ENCODE measurements at places on chromosomes 6 and 20.

- DNase-seq, result no peak
These were observed 45.5 kb upstream of the CCR6 start for GRCh38 chr6:167077241-167077932.

DNA sequence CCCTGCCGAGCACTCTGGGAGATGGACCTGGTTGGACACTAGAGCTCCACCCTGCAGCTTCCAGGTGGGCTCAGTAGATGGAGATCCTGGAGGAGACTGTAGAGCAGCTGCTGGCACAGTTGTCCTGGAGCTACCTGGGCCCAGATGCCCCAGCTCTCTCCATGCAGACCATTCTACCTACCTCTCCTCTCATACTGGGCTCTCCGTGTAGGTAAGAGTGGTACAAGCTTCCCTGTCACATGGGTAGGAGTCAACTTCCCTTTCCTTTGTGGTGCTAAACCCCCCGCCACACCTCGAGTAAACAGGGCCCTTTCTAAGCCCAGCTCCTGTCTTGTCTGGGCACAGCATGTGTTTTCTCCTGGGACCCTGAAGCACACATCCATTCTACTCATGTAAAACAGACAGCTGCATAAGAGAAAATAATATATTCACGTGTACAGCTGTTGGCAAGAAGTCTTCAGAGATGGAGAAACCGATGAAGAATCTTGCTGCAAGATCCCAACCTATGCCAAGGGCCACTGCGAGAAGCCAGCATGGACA lies 108.1 kb upstream of the DUSP22 start:
- no peak for DNase-seq

- no peak for DNase-seq
These were observed 75.6 kb downstream of the PRND start for GRCh38 chr20:4797275-4797674.

- no peak for DNase-seq
These were observed 9.3 kb upstream of the SGK2 start for GRCh38 chr20:43549416-43550065.

DNA sequence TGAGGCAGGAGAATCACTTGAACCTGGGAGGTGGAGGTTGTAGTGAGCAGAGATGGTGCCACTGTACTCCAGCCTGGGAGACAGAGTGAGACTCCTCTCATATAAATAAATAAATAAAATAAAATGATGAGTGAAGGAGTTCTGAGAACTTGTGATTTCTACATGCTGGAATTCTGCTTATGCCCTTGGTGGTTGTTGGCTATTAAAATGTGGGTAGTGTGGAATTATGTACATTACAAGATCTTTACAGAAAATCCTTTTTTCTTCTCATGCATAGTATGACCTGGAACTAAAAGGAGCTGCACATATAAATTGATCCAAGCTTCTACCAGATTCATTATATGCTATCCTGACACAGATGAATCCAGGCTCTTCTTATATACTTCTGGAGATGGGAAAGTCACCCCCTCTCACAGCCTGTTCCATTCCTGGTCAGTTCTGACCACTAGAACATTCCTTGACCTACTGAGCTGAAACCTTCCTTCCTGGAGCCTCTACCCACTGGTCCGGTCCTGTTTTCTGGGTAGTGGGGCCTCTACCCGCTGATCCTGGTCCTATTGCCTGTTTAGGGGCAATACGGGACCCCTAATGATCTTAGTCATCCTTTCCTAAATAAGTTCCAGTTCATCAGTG lies 37.7 kb upstream of the TAF8 start:
- DNase-seq, result no peak

- no peak for DNase-seq
These were observed 85.3 kb upstream of the SCP2D1 start for GRCh38 chr20:18728165-18728869.

GRCh38 chr6:6610031-6610591 lies 21.6 kb downstream of the LY86 start:
- peak; percentile 51 for DNase-seq

DNA sequence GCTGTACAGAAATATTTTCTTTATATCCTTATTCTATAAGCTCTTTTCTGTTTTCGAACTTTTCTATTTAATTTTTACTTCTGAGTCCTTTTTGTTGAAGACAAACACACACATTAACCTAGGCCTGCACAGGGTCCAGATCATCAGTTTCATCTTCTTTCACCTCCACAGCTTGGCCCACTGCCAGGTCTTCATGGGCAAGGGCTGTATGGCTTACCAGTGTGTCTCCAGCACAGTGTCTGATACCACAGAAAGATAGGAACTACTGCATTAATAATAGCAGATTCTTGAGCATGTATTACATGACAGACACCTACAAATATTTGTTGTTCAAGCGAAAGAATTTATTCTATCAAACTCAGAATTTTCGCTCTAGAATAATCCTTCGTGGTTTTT lies 24.4 kb downstream of the QKI start:
- DNase-seq, result no peak

DNA sequence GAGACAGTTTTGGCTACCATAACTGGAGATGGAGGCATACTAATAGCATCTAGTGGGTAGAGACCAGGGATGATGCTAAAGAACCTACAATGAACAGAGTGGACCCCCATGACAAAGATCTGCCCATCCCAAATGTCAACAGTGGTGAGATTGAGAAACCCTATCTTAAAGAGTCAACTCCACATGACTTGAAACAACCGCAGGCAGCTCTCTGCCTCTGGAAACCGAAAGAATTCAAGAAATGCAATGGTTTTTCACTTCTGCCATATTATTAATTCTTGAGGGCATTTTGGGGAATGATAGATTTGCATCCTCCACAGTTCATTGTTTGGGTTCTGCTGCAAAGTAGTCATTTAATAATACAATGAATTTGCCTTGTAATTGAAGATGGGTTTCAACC lies 463.4 kb downstream of the MAFB start:
- DNase-seq, result no peak

DNA sequence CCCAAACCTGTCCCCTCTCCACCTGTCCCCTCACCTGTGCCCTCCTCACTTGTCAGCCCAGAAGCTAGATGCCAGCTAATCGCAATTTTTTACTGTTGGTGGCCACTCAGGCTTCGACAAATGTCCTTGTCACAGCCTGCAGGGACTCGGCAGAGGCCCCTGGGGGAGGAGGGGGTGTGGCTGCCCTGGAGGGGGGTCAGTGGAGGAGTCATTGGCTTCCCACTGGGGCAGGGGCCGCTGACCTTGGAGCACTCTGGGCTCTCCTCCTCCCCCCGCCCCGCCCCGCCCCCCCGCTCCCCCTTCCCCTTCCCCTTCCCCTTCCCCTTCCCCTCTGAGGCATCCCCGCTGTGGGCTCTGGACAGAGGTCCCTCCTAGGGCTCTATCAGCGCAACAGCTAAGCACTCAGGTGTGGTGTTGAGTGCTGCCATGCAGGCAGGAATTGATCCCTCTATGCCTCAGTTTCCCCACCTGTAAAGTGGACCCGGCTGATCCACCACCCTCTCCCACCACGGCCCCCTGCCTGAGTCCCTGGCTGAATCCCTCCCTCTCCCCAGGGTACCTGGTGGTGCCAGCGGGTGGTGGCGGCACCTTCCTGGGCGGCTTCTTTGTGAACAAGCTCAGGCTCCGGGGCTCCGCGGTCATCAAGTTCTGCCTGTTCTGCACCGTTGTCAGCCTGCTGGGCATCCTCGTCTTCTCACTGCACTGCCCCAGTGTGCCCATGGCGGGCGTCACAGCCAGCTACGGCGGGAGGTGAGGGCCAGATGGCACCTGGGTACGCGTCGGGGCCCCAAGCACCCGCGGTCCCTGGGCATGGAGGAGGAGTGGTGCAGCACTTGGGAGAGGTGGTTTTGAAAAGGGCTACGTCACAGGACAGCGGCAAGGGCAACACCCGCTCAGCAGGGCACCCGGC lies 23.8 kb downstream of the SLCO4A1 start:
- no peak for DNase-seq

DNA sequence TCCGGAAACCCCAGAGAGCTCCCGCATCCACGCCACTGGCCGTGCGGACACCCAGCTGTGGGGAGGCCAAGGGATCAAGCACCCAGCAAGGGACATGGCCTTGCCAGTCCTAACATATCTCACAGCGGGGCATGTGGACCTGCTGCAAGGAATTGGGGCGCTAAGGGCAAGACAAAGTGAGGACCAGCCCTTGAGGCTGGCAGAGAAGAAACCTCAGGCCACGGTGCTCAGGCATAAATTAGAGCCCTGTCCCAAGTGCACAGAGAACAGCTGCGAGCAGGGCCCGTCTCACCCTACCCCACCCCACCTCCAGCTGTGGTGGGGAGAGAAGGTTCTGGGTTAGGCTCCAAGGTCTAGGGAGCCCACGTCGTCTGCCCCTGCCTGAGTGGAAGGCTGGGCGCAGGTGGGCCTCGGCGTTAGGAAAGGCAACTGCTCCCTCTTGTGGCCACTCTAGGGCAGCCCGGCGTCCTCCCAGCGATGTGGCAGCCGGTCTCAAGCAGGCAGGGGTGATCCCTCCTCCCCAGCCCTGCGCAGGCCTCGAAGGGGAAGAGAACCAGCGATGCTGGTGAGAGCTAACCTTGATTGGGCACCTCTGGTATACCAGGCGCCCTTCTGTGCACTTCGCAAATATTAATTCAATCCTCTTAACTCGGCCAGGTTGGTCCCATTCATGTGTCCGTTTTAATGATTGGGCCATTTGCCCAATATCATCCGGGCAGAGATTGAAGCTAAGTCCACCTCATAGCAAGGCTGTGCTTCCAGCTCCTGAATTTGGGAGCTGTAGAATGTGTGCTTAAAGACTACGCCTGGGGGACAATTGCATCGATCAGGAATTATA lies 235.8 kb downstream of the NFATC2 start:
- DNase-seq, result peak; percentile 47

DNA sequence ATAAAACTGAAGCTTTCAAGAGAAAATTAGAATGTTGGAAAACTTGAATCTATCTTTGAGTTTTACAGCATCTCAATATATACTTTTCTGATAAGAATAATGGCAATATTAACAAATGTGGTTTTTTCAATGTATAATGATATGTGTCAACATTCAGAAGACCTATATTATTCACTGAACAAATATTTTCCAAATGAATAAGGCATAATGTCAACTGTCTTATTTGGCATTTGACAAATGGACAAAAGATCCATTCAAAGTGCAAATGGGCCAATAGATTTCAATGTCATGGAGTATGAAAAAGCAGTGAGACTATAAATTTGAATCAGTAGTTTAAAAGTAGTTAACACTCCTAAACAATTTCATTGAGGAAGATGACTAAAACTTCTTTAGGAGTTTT lies 20.9 kb downstream of the LMBRD1 start:
- DNase-seq, result no peak

DNA sequence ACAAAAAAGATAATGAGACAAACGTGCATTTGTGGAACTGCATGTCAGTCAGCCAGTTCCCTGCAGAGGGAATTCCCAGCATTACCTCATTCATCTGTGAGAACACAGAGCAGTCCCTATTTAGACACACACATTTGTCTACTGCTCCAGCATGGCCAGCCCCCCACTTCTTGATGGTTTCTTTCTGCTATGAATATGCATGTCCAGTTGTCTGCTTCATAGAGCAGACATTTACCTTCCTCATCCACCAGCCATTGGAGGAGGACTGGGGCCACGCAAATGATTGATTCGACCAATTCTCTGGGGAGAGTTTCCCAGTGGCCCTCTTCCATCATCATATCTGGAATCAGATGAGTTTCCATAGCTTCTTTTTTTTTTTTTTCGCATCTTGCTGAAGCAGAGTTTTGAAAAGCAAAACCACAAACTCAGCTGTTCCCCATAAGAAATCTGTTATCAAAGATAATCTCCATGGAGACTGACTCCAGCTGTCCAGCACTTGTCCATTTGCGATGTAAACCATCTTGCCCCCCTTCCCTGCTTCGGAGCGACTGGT lies 11.8 kb downstream of the ENPP1 start:
- no peak for DNase-seq

DNA sequence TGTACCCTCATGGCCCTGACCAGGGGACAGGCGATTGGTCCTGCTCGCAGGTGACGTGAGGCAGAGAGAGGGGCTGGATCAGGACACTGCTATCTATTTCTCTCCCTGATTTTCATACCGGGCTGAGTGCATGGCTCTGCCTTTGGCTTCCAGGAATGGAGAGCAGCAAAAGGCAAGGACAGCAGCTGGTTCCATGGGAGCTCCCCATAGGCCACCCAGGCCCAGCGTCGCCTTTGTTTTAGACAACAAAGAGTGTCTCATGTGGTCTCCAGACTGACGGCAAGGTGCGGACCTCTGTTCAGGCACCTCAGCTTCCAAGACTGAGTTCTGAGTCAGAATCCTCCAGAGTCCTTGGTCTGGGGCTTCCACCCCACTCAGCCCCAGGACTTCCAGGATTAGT lies 123.1 kb downstream of the VEGFA start:
- no peak for DNase-seq

- no peak for DNase-seq
These were observed 264.4 kb downstream of the COL12A1 start for GRCh38 chr6:74941424-74941823.

DNA sequence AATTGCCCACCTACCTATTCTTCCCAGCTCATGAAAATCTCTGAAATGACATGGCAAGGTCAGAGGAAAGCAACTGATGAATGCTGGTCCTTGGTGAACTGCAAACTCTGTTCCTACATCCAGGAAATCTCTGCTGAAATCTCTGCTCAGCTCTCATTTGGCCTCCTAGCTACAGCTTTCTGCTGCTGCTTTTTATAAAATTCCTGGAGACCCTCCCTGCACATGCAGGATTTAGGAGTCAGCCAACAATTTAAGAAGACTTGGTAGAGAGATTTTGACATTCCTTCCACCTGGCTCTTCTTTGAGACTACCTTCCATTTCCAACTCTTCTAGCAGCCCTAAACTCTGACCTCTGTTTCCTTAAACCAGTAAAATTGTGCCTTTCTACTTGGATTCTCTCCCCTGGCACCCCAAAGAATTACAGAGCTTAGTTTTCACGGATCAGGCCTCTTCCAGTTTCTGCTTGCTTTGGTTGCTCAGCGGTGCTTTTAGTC lies 55.5 kb downstream of the PDE7B start:
- no peak for DNase-seq

DNA sequence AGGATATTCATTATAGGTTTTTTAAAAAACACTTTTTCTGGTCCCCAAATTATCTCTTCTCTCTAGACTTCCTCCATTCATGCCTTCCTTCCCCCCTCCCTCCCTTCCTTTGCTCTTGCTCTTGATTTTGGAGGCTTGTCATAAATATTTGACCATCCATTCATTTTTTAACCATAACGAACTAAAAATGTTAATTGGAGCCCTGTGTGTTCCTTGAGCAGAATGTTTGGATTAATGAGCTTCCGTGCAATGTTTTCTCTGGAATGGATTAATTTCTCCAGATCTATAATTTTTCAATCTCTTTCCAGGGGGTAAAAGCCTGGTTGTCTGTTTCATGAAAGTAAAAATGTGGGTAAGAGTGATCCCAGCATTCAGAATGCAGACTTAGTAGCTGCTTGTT lies 155.5 kb downstream of the ESR1 start:
- DNase-seq, result no peak

Data from AML-193 (cell line).